Activated T-cell treated with anti-CD3 and anti-CD28 coated beads, Interleukin-2, amount 50 U/mL, for 24 hours (primary cell): ENCODE measurements at places on chromosomes 5 and 9.

- H3K27me3 ChIP-seq = peaks cover 65% of the 10 kb centered on the region
- H3K27ac ChIP-seq = peak overlapping the region; percentile 65
- peaks cover 57% of the 10 kb centered on the region for H3K4me1 ChIP-seq
Observed at GRCh38 chr5:145941448-145942130, 5.2 kb downstream of the SH3RF2 start.

GRCh38 chr9:111940697-111941096, 44.1 kb downstream of the UGCG start:
- H3K27me3 ChIP-seq = no peaks in the 10 kb centered on the region
- DNase-seq = no peak
- peaks cover 51% of the 10 kb centered on the region for H3K4me1 ChIP-seq

GRCh38 chr5:135600971-135601381, 22.2 kb upstream of the CXCL14 start:
- H3K27ac ChIP-seq = no peak overlapping the region
- peaks cover 13% of the 10 kb centered on the region for H3K27me3 ChIP-seq
- no peaks in the 10 kb centered on the region for H3K36me3 ChIP-seq
- no peak overlapping the region for H3K4me3 ChIP-seq

- H3K36me3 ChIP-seq = no peaks in the 10 kb centered on the region
- no peak overlapping the region for H3K4me3 ChIP-seq
- no peak for DNase-seq
- H3K27me3 ChIP-seq = no peaks in the 10 kb centered on the region
- peaks cover 4% of the 10 kb centered on the region for H3K4me1 ChIP-seq
Observed at GRCh38 chr9:96660692-96661248, 5.7 kb upstream of the PRXL2C start.

DNA sequence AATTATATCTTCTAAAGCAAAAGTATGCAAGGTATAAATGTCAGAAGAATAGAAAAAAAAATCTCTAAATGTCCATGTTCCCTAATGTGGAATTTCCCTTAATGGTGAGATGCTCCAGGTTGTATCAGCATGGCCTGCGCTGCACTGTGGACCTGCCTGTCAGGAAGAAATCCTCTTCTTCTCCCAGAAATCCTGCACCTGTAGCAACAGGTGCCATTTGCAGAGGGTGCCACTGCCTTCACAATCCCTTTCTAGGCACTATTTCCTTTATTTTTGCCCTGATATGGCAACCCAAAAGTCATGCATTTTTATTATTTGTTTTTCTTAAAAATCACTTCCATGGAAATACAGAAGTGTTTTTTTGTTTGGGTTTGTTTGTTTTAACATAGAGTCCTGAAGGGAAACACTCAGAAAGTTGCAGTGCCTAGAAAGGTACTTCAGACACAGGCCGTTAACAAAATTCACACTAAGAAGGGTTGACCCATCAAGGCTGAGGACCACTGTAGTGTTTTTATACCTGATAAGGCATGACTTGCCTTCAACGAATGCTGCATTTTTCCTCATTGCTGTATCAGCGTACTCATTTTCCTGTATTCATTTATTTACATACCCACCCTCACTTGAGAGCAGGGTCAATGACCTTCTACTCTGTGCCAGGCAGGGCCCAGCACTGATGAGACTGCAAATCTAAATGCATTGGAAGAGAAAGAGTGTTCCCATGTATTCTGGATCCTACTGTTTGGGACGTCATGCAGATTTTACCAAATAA, 177.8 kb downstream of the SNX18 start:
- H3K4me1 ChIP-seq = no peaks in the 10 kb centered on the region
- no peak overlapping the region for H3K27ac ChIP-seq
- DNase-seq = no peak
- H3K4me3 ChIP-seq = no peak overlapping the region
